ENCODE measurements at places on chromosomes 11 and 22.
A peak's percentile ranks its signal among the peaks of the same experiment; 100 is the strongest.

- no peak for DNase-seq
These were observed 8.2 kb downstream of the GGT5 start for GRCh38 chr22:24236656-24237055.

DNA sequence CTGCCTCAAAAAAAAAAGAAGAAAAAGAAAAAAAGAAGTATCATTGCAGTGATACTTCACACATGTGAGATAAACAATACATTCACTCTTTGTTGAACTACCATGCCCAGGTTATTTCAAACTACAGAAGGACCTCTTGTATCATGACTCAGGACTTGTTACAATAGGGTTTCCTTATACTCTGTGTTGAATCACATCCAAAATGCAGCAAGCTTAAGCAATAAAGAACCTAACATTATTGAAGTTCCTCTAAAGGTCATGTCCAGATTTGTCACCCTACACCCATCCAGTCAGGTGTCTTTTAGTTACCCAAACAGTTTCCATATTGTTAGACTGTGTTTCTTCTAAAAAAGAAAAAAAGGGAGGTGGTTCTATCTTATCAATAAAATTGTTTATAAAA lies 26.9 kb upstream of the ALKBH3 start:
- no peak for DNase-seq

DNA sequence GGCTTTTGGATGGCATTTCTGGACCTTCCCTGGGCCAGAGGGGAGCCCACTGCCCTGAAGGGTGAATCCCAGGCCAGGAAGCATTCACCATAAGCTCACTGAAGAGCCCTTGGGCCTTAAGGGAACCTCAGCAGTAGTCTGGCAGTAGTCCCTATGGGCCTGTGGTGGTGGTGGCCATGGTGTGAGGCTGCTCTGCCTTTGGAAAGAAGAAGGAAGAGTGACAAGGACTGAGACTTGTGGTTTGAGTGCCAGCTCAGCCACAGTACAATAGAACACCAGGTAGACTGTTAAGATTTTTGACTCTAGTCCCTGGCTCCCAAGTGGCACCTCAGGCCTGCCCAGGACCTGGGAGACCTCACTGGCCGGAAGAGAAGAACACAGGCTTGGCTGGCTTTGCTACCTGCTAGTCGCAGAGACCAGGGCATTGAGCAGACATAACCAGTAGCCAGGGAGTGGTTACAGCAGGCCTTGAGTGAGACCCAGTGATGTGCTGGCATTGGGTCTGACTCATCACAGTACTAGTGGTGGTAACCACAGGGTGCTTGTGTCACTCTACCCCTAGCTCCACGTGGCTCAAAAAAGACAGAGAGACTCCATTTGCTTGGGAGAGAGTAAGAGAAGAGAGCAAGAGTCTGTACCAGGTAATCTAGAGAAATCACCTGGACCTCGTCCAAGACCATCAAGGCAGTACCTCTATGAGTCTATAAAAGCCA lies 259.8 kb upstream of the BLID start:
- no peak for DNase-seq

- peak; percentile 91 for DNase-seq
These were observed 4.5 kb downstream of the LRRC75B start for GRCh38 chr22:24588381-24588756.

GRCh38 chr22:39318507-39319283 lies 728 bp downstream of the RPL3 start:
- DNase-seq = no peak

DNA sequence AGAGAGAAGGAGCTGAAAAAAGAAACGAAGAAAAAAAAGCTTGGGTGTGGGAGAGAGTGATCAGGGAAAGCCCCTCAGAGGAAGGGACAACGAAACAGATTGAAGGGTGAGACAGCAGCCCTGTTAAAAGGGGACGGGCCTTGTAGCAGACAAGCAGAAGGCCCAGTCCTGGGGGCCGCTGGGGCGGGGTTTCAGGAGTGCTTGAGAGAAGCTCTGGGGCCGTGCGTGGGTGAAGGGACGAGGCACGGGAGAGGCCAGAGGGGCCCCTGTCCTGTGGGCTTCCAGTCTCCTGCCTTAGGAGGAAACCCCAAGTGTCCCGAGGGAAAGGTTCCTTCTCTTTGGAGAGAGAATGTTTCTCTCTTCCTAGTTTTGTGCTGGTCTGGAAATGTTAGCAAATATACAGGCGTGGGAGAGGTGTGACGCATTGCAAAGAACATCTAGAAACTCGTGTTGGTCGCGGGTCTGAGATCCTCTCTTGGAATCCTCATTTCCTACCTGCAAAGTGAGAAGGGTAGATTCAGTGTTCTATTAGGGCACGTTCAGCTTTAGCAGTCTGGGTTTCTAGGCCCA lies 28.6 kb downstream of the ADAMTS15 start:
- no peak for DNase-seq

DNA sequence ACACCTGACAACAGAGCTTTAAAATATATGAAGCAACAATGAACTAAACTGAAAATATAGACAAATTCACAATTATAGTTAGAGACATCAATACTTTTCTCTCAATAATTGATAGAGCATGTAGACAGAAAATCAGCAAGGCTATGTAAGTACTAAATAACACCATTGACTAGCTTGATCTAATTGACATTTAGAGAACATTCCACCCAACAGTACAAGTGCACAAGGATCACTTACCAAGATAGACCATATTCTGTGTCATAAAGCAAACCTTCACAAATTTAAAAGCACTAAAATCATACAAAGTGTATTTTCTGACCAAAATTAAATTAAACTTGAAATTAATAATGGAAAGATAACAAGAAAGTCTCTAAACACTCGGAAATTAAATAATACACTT lies 562.5 kb downstream of the INSC start:
- DNase-seq = no peak

- no peak for DNase-seq
These were observed 142.8 kb downstream of the COMMD9 start for GRCh38 chr11:36146437-36146836.

- no peak for DNase-seq
These were observed 76.1 kb downstream of the SOX6 start for GRCh38 chr11:16280256-16280682.

DNA sequence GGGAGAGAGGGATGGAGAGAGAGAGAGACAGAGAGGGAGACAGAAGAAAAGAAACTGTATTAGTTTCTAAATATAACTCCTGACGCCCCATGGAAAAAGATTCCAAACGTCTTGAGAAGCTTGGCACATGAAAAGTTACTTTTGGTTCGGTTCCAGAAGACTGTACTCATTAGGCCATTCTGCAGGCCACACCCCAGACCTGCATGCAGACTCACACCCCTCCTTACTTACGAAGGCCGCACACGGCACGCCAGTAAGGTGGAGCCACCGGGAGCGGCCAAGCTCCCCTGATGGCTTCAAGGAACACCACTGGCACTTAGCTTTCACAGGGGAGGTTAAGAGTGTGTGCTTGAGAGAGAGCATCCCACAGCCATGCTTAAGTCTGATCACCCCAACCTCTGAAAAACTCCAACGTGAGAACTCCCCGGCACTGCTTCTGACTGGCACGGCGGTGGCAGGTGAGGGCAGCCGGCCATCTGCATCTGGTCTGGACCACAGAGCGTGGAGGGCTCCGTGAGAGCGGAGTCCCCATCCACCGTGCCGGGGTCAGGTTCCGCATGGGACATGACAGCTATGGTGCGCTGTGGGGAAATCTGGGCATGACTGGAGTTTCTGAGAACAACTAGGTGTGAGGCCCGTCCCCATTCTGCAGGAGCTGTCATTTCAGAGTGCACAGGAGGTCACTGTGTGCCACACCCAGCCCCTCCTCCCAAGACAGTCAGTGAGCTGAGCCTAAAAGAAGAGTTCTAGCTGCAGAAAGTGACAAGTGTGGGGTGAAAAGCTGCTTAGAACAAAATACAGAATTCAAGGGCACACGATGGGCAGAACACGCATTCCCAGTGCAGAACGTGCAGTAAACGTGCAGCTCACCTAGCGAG lies 62.4 kb downstream of the MYH9 start:
- no peak for DNase-seq

DNA sequence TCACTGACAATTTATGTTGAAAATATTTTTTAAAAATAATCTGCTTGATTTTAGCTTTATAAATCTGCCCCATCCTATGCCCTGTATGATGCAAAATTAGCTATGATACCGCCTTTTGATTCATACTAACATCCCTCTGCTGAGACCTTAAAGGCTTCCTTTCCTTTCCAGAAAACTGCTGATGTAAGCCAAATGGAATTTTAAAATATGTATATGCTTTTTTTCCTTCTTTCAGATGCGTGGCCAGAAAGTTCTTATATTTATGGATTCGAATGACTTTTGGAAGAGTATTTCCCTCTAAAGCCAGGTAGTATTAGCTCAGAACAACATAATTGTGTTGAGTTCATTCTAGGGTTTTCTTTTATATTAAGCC lies 34.5 kb downstream of the SFI1 start:
- DNase-seq = no peak

- no peak for DNase-seq
These were observed 27.5 kb downstream of the FOLR3 start for GRCh38 chr11:72162891-72163492.

DNA sequence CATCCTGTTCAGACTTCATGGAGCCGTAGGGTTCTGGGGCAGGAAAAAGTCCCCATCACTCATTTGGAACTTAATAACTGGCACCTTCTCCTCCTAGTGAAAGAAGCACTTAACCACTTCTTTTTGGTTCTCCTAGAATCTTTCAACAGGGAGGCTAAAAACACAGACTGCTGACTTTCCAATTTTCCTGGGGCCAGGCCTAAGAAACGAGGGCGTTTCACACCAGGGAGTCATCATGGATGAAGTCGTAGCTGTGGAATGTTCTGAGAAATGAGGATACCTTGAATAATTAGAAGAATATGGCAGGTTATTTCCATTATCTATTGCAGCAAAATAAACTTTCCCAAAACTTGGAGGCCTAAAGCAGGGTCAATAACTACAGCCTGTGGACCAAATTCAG lies 26.0 kb upstream of the API5 start:
- no peak for DNase-seq

- peak; percentile 95 for DNase-seq
These were observed 23.1 kb downstream of the MICAL3 start for GRCh38 chr22:18001040-18001893.

DNA sequence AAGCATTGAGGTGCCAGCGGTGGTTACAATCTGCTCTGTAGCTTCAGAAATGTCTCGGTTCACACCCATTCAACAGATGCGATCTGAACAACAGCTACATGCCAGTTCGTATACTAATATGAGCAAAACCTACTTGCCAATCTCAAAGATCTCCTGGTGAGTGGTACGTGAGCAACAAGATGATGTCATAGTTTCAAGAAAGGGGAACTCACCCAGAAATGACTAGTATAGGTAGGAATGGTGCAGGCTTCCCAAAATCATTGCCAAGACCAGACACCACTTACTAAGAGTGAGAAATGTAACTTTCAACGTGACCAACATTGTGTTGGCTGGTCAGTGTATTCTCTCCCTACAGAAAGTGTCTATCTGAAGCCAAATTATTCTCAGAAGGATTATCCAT lies 31.1 kb downstream of the OR6Q1 start:
- no peak for DNase-seq

DNA sequence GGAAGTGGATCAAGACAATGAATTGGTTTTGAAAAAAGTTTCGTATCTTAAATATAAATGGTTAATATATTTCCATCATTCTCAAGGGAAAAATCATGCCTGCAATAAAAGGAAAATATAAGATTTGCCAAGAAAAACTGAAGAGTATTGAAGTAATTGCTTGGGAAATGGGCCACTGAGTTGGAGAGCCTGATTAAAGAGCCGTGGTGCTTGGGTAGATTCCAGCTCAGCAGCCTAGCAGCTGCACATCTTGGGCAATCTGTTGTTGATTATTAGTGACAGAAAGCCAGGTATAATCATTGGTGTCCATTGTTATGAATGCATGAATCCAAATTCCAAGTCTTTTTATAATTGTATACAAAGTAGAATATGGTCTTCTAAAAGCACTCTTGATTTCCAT lies 800.9 kb upstream of the CHORDC1 start:
- no peak for DNase-seq

GRCh38 chr11:64057890-64058289 lies 22.2 kb downstream of the FLRT1 start:
- DNase-seq = no peak

DNA sequence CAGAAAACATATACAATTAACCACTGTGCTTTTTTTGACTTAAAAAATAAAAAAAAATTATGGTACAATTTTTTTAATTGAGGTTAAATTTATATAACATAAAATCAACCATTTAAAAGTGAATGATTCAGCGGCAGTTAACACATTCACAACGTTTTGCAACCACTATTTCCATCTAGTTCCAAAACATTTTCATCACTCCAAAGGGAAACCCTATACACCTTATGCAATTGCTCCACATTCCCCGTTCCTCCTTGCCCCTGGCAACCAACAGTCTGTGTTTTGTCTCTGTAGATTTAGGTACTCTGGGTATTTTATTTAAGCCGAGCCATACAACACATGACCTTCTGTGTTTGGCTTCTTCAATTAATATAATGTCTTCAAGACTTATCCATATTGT lies 15.3 kb downstream of the DDI1 start:
- DNase-seq = no peak

DNA sequence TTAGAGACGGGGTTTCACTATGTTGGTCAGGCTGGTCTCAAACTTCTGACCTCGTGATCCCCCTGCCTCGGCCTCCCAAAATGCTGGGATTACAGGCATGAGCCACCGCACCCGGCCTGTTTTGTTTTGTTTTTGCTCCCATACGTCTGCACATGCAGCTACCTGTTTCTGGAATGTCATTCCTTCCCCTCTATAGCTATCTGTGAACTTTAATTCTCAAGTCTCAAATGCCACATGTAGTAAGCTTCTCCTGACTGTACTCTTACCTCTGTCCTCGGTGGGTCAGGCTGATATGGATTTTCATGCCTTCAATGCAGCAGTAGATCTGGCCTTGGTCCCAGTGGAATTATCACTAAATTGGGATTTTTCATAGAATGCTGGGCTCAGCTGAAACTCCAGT lies 12.4 kb upstream of the SWAP70 start:
- no peak for DNase-seq

- DNase-seq = no peak
These were observed 16.4 kb upstream of the FLRT1 start for GRCh38 chr11:64019106-64020037.

GRCh38 chr11:126694065-126694625 lies 306.4 kb downstream of the KIRREL3 start:
- DNase-seq = no peak

GRCh38 chr11:78349624-78350023 lies 68.0 kb downstream of the GAB2 start:
- no peak for DNase-seq
